ENCODE measurements at places on chromosomes 12 and 14.

GRCh38 chr14:94643316-94644101, 31.3 kb downstream of the SERPINA3 start:
- no peak for DNase-seq

DNA sequence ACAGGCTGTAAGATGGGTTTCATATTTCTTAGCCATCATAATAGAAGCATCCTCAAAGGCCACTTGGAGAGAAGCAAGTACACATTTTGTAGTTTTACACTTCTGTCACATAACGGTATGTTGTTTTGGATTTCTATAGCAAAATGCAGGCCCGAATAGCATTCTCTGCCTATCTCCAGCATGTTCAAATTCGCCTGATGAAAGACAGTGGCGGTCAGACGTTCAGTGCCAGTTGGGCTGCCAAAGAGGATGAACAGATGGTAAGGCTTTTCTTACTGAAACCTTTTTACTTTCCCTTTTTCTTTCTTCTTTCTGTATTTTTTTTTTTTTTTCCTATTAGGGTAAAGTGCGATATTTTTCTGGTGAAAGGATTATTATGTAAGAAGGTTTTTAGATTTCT, 110.5 kb downstream of the TTLL5 start:
- no peak for DNase-seq

DNA sequence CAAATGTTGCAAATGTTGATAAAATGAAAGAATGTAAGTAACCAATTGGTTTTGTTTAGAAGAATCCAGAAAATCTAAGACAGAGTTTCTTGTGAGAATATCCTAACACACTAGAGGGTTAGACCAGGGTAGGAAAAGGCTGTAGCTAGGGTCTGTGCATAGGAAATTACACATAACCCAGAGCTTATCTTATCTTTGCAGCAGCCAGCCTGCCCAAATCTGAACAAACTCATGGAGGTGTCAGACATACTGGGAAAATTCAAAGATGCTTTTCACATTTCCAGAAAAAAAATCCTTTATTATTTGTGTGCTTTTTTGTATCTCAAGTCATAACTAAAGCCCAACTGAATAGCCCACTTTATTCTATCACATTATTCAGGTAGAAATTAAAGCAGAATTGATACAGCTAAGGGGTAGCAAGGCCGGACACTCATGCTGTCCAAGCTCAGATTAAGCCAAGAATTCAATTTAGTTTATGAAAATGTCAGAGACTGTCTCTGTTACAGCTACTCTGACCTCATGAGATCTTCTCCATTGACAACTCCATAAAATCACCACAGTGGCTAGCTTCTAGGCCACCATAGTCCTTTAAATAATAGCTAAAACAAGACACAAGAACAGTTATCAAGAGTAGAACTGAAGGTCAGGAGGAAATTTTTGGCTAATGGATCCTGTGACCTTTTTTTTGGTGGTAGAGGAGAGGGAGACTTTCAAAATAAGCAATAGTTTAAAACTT, 169.6 kb upstream of the RASSF8 start:
- DNase-seq, result no peak

- DNase-seq, result no peak
These were observed 48.8 kb downstream of the KCNJ8 start for GRCh38 chr12:21725731-21726130.

DNA sequence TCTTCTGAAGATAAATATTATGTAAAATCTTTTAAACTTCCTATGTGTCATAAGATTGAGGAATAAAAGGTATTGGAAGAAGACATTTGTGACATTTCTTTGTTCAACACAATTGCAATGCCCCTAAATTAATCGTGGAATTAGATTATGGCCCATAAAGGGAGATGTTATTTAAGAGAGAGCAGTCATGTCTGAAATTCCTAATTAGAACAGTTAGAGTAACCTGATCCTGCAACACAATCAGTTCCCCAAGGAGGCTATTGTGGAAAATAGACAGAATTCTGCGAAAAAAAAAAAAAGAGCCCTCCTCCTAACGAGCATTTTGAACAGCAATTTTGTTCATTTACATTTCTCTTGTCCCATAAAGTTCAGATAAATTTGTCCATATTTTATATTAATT, 339.5 kb downstream of the PAWR start:
- no peak for DNase-seq

GRCh38 chr14:77561881-77562280, 54.6 kb downstream of the SPTLC2 start:
- no peak for DNase-seq

DNA sequence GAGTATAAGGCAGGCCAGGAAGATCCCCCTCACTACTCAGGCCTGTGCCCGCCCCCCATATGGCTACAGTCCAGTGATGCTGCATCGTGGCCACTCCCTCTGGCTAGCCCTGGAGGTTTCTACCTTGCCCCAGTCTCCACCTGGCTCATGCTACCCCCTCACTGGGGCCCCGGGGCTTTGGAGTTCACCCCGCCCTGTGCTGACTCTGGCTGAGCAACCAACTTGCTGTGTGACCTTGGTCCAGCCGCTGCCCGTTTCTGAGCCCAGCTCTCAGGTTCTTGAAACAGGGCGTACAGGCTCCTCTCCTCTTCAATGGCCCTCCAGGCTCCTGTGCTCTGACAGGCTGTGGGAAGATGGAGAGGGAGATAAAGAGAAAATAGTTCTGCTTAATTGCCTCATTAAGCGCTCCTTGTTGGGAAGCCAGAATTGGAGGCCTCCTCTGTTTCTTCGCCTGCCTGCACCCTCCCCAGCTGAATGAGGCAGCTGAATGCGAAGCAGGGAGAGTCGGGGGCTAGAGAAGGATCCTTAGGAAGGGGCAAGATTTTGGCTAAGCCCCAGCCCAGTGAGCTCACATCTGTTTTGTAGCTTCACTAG, 138.2 kb upstream of the NCOR2 start:
- no peak for DNase-seq

DNA sequence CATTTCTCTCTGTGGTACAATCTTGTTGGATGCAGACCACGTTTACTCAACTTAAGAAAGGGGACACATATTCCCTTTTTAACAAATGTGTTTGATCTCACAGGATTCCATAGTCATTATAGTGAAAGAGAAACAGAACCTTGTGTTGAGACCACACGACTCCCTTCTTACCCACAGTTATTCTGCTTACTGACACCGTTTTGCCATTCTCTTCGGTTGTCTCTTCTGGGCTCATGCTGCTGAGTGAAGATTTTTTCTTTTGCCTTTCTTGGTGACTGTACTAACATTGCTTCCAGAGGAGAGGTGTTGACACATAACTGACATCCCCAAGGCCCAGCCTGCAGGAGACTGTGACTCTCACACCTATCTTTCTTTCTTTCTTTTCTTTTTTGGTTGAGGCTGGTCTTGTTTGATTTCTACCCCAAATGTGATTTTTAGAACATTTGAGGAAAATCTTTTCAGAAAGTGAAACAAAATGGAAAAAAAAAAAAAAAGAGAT, 61.2 kb upstream of the OTOGL start:
- no peak for DNase-seq

GRCh38 chr12:25200703-25201102, 5.7 kb downstream of the ETFRF1 start:
- no peak for DNase-seq

DNA sequence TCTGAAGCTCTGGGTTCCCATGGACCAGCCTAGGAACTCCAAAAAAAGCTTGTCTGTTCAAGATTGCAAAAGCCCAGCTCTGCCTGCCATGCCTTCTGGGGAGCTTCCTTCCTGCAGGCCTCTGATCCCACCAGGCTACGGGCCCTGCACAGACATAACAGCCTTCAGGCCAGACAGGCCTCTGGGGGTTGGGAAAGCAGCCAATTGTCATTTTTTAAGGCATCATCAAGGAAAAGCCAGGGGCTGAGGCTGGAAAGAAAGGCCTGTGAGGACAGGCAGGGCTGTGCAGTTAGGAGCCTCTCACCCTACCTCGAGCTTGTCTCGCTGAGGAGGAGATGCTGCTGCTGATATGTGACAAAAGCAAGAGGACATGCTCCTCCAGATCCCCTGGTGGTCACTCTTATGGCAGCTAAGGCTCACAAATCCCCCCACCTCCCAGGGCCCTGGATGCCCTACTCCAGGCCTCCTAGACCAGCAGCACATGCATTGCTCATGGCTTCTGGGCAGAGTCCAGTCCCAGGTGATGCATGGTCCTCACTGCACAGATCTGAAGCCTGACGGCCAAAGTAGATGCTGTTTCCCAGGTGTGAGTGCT, 2.9 kb downstream of the TMEM229B start:
- no peak for DNase-seq

DNA sequence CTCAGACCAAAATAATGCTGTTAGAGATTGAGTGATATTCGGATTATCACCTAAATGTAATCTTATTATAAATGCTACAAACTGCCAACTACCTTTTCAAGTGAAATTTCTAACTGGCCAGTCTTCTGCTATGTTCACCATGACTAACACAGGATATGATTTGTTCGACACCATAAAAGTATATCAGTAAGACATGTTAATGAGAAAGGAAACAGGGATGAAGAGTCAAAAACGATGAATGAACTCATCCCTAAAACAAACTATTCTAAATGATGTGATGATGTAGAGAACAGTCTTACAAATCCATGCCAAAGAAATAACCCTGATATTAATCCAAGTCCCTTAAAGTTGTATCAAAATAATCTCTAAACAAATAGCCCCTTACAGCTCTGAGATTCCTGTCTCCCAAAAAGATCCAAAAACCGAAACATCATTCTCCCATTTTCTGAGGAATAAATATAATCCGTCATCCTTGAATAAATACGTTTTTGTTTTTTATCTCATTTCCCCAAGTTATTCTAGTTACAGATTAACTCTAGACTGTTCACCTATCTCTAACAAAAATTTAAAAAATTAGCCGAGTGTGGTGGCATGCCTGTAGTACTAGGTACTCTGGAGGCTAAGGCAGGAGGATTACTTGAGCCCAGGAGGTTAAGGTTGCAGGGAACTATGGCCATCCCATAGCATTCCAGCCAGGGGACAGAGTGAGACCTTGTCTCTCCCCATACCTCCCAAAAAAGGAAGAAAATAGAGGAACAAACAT, 9.1 kb downstream of the SCAF11 start:
- DNase-seq, result no peak

DNA sequence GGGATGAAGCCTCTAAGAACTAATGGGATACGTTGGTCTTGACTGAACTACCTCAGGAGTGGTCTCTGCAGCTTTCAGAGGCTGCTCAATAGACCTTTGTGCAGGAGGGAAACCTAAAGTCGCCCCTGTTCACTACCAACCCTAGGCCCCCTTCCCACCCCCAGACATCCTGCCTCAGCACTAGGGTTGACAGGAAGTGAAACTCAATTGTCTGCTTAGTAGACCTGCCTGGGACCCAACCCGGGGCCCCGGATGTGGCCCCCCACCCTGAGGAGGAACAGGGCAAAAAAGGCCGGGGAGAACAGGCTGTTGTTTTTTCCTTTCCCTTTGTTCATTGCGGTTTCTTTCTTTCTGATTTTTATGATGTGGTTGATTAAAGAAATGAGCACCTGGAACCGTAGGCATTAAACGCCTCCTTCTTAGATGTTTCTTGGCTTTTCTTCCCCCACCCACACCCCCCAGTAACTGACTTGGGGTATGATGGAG, 1.6 kb upstream of the DGKA start:
- DNase-seq, result no peak

GRCh38 chr14:35932136-35932535, 106.0 kb downstream of the BRMS1L start:
- no peak for DNase-seq

- DNase-seq, result no peak
These were observed 108.9 kb upstream of the FGD4 start for GRCh38 chr12:32290411-32290810.

GRCh38 chr14:98230411-98230810, 1041.6 kb downstream of the BCL11B start:
- no peak for DNase-seq

DNA sequence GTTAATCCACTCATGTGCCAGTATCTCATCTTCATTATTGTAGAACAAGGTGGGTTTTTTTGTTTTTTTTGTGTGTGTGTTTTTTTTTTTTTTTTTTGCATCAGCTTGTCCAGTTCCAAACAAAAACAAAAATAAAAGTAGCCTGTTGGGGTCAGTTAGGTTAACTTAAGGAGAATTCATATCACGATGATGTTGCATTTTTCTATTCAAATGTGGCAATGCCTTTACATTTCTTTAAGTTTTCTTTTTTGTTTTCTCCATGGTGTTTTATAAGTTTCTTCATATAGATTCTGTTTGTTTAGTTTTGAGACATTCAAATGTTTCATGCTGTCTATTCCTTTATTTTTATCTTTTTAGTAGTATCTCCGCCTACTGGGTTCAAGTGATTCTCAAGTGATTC, 16.2 kb upstream of the CATSPERB start:
- DNase-seq, result no peak

Data from iPS DF 19.7 (cell line).